Pancreas (tissue), 10 donors: ENCODE measurements at places on chromosomes 13 and 19. TPM values are rescaled to one million over a fixed set of nuclear protein-coding genes. Genes with fewer than 3 reads are reported as not detected.

DNA sequence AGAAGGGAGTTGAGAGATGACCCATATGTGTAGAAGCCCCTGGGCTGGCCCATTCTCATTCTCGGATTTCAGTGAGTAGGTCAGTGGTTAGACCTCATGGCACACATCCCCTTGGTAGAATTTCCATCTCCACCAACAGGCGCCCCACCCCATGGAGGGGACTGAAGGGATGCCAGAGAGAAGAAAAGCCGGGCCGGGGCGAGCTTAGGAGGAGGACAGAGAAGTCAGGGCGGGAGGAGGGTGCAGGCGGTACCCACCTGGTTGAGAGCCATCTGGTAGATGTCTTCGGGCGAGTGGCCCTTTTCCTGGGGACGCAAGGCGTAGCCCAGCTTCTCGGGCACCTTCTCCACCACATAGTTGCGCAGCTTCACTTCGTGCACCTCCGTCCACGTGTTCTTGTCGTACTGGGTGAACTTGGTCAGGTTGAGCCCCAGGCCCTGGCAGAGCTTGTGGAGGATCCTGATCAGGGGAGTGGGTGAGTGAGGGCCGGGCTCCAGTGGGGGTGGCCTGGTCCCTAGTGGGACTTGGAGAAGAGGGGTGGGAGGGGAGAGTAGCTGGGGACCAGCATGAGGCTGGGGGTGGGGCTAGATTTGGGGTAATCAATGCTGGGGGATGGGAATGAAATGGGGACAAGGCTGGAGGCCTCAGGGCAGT is 2.5 kb downstream of the IL4I1 start:
- no peak overlapping the region for H3K4me3 ChIP-seq
- no peak for DNase-seq
- no peaks in the 10 kb centered on the region for H3K4me1 ChIP-seq
- no peaks in the 10 kb centered on the region for H3K36me3 ChIP-seq
- H3K27ac ChIP-seq: no peak overlapping the region

- H3K36me3 ChIP-seq: no peaks in the 10 kb centered on the region
- no peak overlapping the region for H3K4me3 ChIP-seq
- H3K27ac ChIP-seq: no peak overlapping the region
These were observed 132.5 kb upstream of the ZNF91 start for GRCh38 chr19:23527797-23528196.

- H3K4me1 ChIP-seq: no peaks in the 10 kb centered on the region
- H3K27ac ChIP-seq: no peak overlapping the region
- H3K27me3 ChIP-seq: no peaks in the 10 kb centered on the region
- no peaks in the 10 kb centered on the region for H3K36me3 ChIP-seq
These were observed 15.9 kb downstream of the DYRK1B start for GRCh38 chr19:39817888-39818561.

DNA sequence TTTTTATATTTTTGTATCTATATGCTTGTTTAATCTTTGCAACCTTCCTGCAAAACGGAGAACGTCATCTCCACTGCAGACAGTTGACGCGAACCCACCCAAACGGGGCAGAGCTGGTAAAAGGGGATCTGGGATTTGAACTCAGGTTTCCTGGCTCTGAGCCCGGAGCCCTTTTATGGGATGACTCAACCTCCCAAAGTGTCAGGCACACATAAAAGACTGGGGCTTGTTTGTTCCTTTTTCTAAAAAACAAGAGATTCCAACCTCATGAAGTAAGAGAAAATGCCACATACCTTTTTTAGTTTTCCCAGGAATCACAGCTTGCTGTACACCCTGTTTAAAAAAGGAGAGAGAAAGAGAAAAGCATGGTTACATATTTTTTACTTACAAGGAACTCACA is 78.9 kb downstream of the GADD45B start:
- no peak overlapping the region for H3K4me3 ChIP-seq
- no peak overlapping the region for H3K27ac ChIP-seq
- DNase-seq: peak; percentile 11
- H3K4me1 ChIP-seq: no peaks in the 10 kb centered on the region
- H3K27me3 ChIP-seq: no peaks in the 10 kb centered on the region
- H3K36me3 ChIP-seq: no peaks in the 10 kb centered on the region

- H3K4me3 ChIP-seq: no peak overlapping the region
- no peaks in the 10 kb centered on the region for H3K27me3 ChIP-seq
- no peaks in the 10 kb centered on the region for H3K4me1 ChIP-seq
These were observed 29.9 kb downstream of the MICU2 start for GRCh38 chr13:21573920-21574712.

- H3K4me1 ChIP-seq: no peaks in the 10 kb centered on the region
- no peak for DNase-seq
- no peak overlapping the region for H3K4me3 ChIP-seq
- H3K36me3 ChIP-seq: peaks cover 23% of the 10 kb centered on the region
These were observed 18.9 kb downstream of the ELAVL1 start for GRCh38 chr19:7986321-7987113.

ZIK1 gene
- 0.63 TPM for total RNA-seq

DNA sequence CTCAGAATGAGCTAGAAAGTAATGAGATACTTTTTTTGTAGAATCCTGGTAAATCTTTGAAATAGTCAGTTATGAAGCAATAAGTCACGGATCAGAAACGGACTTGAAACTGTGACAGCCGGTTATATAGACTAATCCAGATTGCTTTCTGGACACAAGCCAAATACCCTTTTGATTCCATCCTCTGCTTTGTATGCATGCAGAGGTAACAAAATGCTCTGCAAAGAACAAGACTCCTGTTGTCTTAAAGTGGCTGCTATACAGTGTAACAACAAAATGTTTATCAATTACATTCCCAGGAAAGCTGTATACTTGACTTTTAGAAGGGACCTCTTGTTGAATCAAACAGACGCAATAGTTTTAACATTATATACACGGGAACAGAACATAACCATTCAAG is 66.5 kb upstream of the STARD13 start:
- H3K36me3 ChIP-seq: no peaks in the 10 kb centered on the region
- H3K4me1 ChIP-seq: peaks cover 5% of the 10 kb centered on the region
- H3K4me3 ChIP-seq: no peak overlapping the region
- H3K27me3 ChIP-seq: no peaks in the 10 kb centered on the region
- no peak for DNase-seq

- H3K36me3 ChIP-seq: no peaks in the 10 kb centered on the region
- H3K27me3 ChIP-seq: no peaks in the 10 kb centered on the region
- DNase-seq: no peak
- no peaks in the 10 kb centered on the region for H3K4me1 ChIP-seq
- no peak overlapping the region for H3K4me3 ChIP-seq
These were observed 560.5 kb upstream of the MIR17HG start for GRCh38 chr13:90787007-90787406.

GRCh38 chr13:33158816-33159215 is 126.7 kb downstream of the STARD13 start:
- no peak for DNase-seq
- no peak overlapping the region for H3K27ac ChIP-seq
- no peaks in the 10 kb centered on the region for H3K27me3 ChIP-seq
- H3K4me1 ChIP-seq: no peaks in the 10 kb centered on the region
- no peak overlapping the region for H3K4me3 ChIP-seq

TEX26 gene
- total RNA-seq: not detected

LIPE gene
- total RNA-seq: 3.1 TPM

GRCh38 chr19:38619361-38620174 is 580 bp downstream of the EIF3K start:
- H3K4me3 ChIP-seq: peak overlapping the region; percentile 94
- H3K27me3 ChIP-seq: no peaks in the 10 kb centered on the region
- no peak for DNase-seq
- peak overlapping the region; percentile 49 for H3K27ac ChIP-seq
- H3K4me1 ChIP-seq: peaks cover 10% of the 10 kb centered on the region

SHISA2 gene
- 0.46 TPM for total RNA-seq

DNA sequence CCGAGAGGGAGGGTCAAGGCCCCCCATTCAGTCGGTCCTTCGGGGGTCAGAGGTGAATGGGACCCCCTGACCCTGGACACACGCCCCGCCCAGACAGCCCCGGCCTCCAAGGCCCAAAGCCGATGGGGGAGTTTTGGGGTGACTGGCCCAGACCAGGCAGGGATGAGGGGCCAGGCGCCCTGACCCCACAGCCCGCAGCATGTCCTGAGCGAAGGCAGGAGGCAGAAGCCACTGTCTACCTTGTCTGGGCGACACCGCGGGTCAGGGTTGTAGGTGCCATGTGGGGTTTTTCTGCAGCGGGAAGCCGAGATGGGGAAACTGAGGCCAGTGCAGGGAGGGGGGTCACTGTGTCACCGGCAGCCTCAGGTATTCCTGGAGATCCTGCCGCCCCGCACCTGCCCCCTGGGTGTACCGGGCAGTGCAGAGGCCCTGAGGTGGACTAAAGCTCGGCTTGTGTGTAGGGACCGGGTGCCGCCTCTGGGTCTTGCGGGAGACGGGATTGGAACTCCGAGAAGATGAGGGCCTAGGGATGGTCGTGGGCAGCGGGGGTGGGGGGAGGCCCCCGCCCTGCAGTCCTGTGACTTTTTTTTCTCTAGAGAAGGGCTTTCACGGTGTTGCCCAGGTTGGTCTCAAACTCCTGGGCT is 8.5 kb downstream of the ARID3A start:
- DNase-seq: peak; percentile 63
- no peak overlapping the region for H3K4me3 ChIP-seq
- H3K4me1 ChIP-seq: peaks cover 16% of the 10 kb centered on the region
- no peaks in the 10 kb centered on the region for H3K36me3 ChIP-seq
- peak overlapping the region; percentile 68 for H3K27ac ChIP-seq

DNA sequence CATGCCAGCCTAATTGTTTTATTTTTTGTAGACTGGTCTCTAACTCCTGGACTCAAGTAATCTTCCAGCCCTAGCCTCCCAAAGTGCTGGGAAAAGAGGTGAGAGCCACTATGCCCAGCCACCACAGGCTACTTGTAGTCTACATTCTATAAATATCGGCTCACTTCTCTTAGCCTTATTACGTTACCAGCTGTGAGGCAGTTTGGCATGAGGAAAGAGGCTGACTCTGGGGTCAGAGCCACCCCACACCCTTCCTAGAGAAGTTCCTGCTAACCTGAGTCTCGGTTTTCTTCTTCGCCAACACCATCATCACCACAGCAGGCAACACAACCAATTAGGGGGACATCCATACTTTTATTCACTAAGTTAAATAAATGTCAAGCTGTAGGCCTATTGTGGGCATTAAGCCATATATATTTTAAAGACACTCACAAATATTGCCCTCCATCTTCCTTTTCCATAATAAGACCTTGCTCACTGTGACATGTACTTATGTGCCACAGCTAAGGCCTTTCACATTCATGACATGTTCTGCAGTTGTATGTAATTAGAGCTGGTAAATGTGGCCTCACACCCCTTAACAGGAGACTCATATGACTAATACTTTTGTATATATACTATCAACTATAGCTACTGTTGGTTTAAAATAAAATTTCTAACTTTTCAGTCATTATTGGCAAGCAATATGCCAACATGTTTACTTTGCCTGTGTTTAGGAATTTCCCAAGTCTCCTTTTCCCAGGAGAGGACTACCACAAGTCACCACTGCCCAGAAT is 5.7 kb downstream of the SLC25A30 start:
- no peaks in the 10 kb centered on the region for H3K36me3 ChIP-seq
- no peaks in the 10 kb centered on the region for H3K27me3 ChIP-seq
- H3K4me1 ChIP-seq: peaks cover 28% of the 10 kb centered on the region
- no peak for DNase-seq
- no peak overlapping the region for H3K4me3 ChIP-seq
- H3K27ac ChIP-seq: peak overlapping the region; percentile 87
